AG10803 (cell line): ENCODE measurements at places on chromosomes 5 and 9.

DNA sequence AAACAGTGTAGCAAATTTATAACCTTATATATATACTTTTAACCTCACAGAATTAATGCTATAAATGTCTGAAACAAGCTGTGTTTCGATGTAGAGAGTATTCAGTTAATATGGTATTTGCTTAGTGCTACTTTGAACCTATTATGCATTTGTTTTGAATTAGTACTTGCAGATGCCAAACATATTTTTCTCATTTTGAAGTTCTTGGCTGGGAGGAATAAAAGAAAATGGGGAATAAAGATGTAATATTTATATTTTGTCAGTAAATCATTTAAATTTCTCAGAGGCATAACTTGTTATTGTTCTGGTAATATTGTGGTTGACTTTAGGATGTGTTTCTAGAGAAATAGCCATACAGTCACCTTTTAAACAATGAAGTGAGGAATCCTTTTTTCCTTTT lies 175.9 kb upstream of the IZUMO3 start:
- no peak for DNase-seq

DNA sequence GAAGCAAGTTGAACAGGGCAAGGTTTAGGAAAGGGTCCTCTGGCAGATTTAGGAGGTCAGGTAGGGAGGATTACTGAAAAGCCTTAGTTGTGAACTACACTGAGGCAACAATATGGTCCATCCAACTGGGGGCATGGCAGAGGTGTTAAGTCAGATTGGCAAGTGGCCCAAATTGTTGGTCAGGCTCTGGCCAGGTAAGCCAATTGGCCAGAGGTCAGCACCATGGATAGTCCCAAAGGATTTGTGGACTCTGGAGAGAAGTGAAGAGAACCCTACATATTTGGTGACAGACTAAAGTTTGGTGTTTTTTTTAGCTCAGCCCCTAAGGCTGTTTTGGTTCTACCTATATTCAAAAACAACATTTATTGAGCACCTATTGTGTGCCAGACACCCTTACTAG lies 39.1 kb upstream of the RASGRF2 start:
- DNase-seq: no peak

GRCh38 chr5:35197351-35197750 lies 32.9 kb downstream of the PRLR start:
- DNase-seq: no peak

GRCh38 chr5:135842737-135843136 lies 8.3 kb downstream of the SLC25A48 start:
- DNase-seq: no peak

DNA sequence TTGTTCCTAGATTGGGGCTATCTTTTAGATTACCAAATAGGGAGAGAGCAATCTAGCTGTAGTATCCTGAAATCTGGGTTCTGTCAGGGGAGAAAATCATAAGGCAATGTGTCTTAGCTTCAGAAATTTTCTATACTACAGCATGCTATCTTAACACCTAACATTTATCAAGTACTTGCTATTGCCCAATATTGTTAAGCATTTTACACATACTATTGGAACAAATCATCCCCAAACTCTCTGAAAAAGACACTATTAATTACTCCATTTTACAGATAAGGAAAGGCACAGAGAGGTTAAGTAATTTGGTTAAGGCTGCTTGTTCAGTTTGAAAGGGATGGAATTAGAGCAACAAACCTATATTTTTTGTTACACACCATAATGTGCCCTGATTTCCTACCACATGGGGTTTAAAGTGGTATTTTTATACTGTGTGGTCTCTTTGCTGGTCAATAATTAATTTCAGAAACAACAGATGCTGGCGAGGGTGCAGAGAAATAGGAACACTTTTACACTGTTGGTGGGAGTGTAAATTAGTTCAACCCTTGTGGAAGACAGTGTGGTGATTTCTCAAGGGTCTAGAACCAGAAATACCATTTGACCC lies 57.2 kb upstream of the RIC1 start:
- DNase-seq: no peak

- peak; percentile 93 for DNase-seq
These were observed 309.6 kb downstream of the EPB41L4A start for GRCh38 chr5:112109331-112110007.

DNA sequence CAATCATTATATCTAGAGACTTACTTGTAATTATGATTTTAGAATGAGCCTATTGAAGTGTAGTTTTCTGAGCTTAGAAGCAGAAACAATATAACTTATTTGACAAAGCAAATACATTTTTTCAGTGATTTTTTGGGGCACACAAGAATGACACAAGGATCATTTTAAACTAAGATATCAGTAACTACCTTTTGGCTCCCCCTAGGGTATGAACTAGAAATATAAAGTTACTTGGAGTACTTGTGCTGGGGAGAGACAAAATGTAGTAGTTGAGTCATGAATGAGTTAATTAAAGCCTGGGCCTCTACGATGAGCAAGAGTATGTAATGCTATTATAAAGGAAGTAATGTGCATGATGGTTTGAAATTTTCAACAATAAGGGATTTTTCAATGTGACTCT lies 1244.1 kb upstream of the ACO1 start:
- DNase-seq: no peak

- DNase-seq: no peak
These were observed 25.7 kb downstream of the FAM174A start for GRCh38 chr5:100560860-100561259.

- DNase-seq: no peak
These were observed 7.9 kb upstream of the ENG start for GRCh38 chr9:127862075-127863011.

DNA sequence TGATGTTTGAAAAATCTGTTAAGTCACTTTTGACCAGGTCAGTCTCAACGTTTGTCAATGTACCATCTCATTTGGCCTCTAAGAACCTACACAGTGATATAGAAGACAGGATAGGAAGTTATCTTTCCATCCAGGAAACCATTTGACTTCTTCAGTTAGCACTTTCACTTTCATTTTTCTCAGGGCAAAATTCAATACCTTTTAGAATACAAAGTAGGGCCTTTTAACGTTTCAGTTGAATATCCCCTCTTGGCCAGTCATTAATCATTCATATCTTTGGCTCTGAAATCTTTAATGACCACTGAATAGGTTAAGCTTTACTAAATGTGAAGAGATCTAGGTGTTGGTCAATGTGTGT lies 101.1 kb upstream of the GNAQ start:
- DNase-seq: no peak

DNA sequence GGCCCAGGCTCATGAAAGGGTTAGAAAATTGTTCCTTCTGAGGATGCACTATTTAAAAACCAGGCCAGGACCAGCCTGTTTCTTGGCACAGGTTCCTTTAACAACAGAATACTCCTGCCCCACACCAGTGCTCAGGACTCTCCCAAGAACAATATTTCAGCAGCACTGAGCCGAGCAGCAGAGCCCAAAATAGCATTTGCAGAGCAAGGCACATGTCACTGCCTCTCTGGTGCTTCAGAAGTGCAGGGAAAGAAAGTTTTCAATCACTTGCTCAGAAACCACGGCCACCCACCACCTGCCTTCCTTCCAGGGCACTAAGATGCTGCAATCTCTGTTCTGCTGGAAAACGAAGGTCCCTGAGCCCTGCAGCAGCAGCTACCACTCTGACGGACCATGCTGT lies 77.6 kb downstream of the SIL1 start:
- no peak for DNase-seq

- no peak for DNase-seq
These were observed 1.2 kb downstream of the SMC5 start for GRCh38 chr9:70260007-70260443.

GRCh38 chr5:7857926-7858632 lies 7.1 kb upstream of the CFAP90 start:
- no peak for DNase-seq

GRCh38 chr5:50749181-50749580 lies 82.7 kb downstream of the PARP8 start:
- no peak for DNase-seq

GRCh38 chr9:21527579-21527978 lies 45.5 kb upstream of the IFNE start:
- DNase-seq: no peak

- no peak for DNase-seq
These were observed 175.5 kb downstream of the ANXA1 start for GRCh38 chr9:73327149-73327548.

DNA sequence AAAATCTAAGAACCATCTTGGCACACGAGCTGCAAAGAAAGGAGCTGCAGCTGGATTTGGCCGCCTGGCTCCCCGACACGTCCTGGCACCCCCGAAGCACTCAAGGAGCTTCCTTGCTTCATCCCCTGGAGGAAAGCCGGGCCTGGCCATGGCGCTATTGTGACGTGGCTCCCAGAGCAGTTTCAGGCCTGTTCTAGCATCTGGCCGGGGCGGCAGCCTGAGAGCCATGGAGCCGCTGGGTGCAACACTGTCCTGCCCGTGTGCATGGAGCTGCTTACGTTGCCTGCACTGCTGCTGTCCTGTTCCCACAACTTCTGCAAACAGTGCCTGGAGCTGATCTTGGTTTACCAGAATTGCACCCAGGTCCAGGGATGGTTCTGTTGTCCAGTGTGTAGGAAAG lies 63.5 kb downstream of the PTPDC1 start:
- DNase-seq: peak; percentile 40

GRCh38 chr5:137629646-137630045 lies 106.2 kb downstream of the KLHL3 start:
- DNase-seq: peak; percentile 54

DNA sequence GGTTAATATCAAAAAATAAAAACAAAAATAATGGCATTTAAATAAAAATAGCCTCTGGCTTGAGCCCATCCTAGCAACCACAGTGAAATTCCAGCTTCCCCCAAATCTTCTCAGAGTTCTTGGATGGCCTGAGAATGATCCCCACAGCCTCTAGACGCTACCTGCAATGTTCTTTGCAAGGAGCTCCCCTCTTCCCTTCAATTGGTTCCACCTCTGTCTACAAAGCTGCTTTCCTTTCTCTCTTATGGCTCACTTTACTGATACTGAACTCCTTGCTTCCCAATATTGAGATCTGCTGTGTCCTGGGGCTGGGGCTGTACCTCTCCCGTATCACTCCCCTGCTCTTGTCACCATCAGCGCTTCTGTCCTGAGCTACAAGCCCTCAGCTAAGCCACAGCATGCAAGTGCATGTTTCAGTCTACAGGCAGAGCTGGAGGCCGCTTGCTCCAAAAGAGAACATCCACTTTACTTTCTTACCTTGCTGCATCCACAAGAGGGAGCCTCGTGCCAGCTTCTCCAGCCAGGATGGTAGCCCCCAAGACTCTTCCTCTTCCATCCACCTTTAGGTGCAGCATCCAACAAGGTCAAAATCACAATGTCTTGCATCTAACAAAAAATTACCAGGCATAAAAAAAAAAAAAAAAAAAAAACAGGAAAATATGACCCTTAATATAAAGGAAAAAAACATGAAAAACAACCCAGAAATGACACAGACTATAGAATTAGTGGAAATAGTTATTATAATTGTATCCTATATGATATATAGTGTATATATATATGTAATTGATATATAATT lies 57.4 kb upstream of the PRSS3 start:
- DNase-seq: peak; percentile 55

DNA sequence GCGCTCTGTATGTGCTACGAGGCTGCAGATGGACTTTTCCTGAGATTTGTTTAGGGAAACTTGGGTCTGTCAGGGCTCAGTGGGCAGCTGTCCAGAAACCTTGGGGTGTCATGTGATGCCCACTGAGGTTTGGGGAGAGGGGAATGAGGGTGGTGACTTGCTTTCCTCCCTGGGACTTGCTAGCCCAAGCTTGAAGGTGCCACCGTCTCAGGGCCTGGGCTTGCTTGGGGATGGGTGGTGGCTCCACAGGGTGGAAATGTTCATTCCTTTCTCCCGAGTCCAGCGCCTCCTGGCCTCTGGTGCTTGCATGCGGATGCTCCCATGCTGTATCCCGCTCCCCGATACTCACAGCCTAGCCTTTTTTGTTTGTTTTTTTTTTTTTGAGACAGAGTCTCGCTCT lies 33.3 kb downstream of the ZNF618 start:
- no peak for DNase-seq

DNA sequence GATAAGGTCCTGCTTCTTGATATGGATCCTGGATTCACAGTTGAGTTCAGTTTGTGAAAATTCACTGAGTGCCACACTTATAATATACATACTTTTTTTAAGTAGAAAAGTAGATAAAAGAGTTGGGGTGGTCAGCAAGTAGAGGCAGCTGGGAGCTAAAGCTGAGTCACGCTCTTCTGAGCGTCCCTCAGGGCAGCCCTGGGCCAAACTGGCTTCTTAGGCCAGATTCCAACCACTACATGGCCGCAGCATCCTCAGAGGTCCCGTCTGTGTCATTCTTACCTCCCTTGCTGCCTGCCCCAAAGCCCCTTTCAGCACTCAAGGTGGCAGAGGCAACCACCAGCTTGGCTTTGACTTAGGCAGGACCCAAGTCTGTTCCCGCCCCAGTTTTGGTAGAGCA lies 123.3 kb upstream of the TBC1D2 start:
- no peak for DNase-seq

- no peak for DNase-seq
These were observed 23.8 kb downstream of the MRPS27 start for GRCh38 chr5:72296256-72296655.

- DNase-seq: no peak
These were observed 1.5 kb downstream of the RNF208 start for GRCh38 chr9:137220317-137221094.

- DNase-seq: peak; percentile 35
These were observed 303.8 kb upstream of the PRR16 start for GRCh38 chr5:120160124-120160895.

DNA sequence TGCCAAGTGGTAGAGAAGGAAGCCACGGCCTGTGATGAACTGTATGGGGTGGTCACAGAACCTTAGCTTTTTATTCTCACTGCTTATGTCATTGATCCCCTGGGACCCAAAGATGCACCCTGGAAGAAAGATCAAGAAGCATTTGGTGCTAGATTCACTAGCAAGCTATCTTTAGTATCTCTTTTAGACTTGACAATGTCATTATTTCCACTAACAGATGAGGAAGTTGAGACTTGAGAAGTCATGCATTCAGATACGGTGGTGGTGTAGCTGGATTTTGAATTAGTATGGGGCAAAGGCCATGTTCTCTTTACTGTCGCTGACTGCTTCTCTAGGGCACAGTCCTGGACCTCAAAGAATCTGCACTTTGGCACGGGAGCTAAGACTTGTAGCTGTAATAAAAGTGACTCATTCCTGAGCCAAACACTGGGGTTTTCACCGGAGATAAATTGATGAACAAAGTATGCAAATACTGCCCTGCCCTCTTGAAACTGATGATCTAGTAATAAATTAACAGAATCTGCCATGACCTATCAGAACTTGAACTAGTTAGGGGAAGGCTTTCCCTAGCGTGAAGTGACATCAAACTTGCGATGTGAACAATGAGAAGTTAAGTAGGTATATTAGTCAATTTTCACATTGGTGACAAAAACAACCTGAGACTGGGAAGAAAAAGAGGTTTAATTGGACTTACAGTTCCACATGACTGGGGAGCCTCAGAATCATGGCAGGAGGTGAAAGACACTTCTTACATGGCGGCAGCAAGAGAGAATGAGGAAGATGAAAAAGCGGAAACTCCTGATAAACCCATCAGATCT lies 5.4 kb downstream of the GDA start:
- DNase-seq: no peak

DNA sequence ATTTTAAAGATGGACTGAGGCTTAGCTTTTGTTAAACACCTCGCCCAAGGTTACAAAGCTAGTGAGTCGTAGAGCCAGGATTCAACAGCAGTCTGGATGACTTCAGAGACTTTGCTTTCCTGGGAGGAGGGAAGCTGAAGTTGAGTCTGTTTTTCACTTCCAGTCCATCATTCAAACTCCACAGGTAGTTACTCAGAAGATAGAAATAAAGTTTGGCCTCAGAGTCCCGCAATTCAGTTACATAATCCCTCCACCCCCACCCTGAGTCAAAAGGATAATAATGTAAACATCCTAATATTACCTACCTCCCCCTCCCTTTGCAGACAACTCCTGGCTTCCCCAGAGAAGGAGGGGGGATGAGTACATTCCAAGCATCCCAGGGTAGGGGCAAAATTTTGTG lies 8.1 kb downstream of the HBEGF start:
- DNase-seq: peak; percentile 26
